GM23248 (cell line): ENCODE measurements at places on chromosomes 2 and 18. TPM values are rescaled to one million over a fixed set of nuclear protein-coding genes. Genes with fewer than 3 reads are reported as not detected.

The IL1F10 gene
- total RNA-seq, result not detected in 2 replicates

The PLB1 gene
- 0.11 and 0.38 TPM in 2 replicates for total RNA-seq

The KIF1A gene
- under 0.01 TPM in 1 of 2 replicates, not detected in the other for total RNA-seq

The BCL2 gene
- 1.0 and 1.5 TPM in 2 replicates for total RNA-seq

The MBD2 gene
- total RNA-seq, result 26.3 and 27.2 TPM in 2 replicates
